ENCODE measurements at places on chromosomes 1 and 21.

DNA sequence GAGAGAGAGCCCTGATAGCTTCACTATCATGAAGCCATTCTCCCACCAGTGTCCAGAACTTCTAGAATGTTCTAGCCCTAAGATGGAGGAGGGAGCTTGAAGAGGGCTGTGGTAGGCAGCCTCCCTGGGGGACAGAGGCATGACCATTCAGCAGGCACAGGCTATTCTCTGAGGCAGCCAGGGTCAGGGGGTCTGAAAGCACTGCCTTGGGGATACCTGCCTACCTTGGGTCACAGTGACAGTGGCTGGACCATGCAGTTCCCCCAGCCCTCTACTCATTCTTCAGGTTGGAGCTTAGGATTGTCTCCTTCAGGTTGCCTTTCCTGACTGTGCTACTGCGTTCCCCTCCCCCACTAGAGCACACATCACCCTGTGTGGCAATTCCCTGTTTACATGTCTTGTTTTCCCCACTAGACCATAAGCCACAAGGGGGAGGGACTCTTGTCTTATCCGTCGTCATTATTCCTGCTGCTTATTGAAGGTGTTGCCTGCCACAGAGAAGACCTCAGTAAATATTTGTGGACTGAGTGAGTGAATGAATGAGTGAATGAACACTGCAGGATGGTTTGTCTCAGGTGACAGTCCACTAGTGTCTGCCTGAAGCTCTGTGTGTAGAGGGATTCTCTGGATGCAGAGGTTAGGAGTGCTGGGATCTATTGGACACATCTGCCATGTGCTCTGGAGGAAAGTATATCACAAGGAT, 5.2 kb downstream of the ZDHHC18 start:
- no peak for DNase-seq

GRCh38 chr1:177753655-177754054, 216.2 kb downstream of the SEC16B start:
- no peak for DNase-seq

- no peak for DNase-seq
Observed at GRCh38 chr1:61320575-61320974, 238.2 kb downstream of the NFIA start.

DNA sequence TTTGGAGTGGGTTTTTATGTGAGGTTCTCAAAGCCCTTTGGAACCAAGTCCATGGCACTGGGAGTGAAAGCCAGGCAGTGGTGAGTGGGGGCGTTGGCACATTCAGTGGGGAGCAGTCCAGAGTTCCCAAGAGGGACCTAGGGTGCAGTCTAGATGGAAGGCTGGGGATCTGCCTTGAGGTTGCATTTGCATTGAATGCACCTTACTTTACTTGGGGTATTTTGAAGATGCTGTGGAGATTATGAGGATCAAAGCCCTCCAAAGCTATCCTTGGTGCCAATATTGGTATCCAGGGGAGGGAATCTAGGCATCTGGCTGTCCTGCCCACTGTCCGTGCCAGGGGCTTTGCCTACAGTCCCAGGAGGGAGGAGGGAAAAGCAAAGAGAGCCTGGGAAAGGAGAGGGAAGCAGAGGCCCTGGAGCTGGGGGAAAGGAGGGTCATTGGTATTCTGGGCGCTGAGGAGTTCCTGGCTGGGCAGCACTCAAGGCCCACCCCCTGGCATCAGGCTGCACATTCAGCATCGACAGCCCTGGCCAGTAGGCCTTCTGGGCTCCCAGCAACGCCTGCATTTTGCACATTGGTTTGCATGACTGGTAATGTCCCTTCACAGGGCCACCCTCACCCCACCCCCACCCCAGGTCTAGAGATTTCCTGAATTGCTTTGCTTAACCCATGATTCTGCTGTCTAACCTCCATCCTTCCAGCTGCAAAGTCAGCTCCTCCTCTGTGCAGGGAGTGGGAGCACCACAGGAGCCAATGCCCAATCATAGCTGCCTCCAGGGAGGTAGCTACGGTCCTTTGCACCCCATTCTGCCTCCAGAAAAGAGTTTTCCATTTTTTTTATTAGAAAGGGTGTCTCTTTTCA, 843 bp upstream of the BCAN start:
- DNase-seq, result no peak

Data from stimulated activated CD4-positive, alpha-beta T cell treated with anti-CD3 and anti-CD28 coated beads, Interleukin-2, amount 100 ng/mL, for 24 hours (primary cell).